Transverse colon (tissue), 4 donors: ENCODE measurements at places on chromosomes 4 and X.

- no peaks in the 10 kb centered on the region for H3K27me3 ChIP-seq
- H3K36me3 ChIP-seq = no peaks in the 10 kb centered on the region
- DNase-seq = no peak
- no peak overlapping the region for H3K27ac ChIP-seq
- H3K4me3 ChIP-seq = no peak overlapping the region
Observed at GRCh38 chrX:70525733-70526132, 81.1 kb downstream of the DLG3 start.

DNA sequence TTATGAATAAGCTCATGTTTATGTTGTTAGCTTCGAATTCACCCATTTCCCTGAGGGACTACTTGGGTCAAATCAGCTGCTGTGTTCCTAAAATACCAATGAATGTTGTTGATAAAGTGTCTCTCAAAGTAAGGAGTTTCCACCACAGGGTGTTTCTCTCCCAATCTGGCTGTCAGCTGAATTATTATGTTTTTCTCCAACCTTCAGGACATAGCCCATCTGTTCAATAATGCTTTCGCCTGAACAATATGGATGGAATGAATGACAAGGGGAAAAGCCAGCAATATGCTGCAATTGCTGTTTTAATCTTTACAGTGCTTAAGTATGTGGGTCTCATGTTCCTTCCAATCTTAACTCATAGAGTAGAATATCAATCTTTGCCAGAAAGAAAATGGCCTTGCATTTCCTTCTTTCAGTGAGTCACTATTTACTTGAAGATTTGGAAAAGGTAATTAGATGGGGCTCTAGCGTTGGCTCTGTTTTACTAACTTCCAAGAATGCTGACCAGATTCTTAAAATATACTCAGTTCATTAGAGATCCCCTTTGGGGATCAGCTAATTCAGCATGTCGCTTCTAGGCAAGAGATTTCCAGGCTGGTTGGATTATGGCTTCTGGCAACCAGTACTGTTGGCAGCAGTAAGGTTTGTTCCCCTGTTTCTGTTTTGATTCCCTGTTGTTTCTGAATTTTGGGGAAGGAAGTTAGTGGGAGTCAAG lies 410.5 kb downstream of the PPP3CA start:
- H3K27me3 ChIP-seq = no peaks in the 10 kb centered on the region
- H3K27ac ChIP-seq = no peak overlapping the region
- no peak overlapping the region for H3K4me3 ChIP-seq
- DNase-seq = no peak

DNA sequence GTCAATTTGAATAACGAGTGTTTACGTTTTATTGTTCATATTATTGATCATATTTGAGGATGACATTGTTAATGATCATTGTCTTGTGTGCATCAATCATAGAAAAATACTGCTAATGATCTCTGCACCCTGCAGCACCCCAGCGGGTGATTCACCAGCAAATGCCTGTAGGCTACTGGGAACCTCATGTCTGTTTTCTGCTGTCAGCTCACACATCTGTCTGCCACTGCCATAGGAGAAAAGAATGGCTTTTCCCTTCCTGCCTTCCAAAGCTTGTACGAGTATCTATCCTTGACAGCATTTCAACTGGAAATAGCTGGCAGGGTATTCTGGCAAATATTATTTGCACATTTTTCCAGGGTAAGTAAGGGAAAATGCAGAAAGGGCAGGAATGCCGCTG lies 272.1 kb upstream of the TRAM1L1 start:
- H3K36me3 ChIP-seq = no peaks in the 10 kb centered on the region
- DNase-seq = no peak
- no peaks in the 10 kb centered on the region for H3K4me1 ChIP-seq
- H3K27me3 ChIP-seq = no peaks in the 10 kb centered on the region
- no peak overlapping the region for H3K27ac ChIP-seq

GRCh38 chr4:93633721-93634120 lies 194.8 kb upstream of the ATOH1 start:
- no peaks in the 10 kb centered on the region for H3K4me1 ChIP-seq
- H3K27me3 ChIP-seq = no peaks in the 10 kb centered on the region
- no peaks in the 10 kb centered on the region for H3K36me3 ChIP-seq
- no peak overlapping the region for H3K27ac ChIP-seq
- no peak overlapping the region for H3K4me3 ChIP-seq
- no peak for DNase-seq

DNA sequence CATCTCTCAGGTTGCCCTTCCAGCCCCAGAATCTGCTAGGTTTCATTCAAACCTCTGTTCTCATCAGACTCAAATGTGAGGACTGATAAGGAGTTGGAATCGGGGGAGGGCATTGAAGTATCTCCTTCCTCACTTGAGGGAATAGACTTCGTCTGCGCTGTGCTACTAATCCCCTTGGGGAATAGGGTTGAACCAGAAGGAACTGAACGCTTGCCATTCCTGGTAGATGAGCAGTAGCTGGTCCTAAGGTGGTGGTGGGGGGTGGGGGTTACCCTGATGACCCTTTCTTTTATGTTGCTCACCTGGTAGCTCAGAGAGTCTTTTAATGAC lies 692 bp upstream of the SLC9A7 start:
- H3K4me3 ChIP-seq = peak overlapping the region; percentile 48
- H3K27ac ChIP-seq = no peak overlapping the region
- DNase-seq = no peak
- H3K27me3 ChIP-seq = no peaks in the 10 kb centered on the region

GRCh38 chr4:4406455-4407298 lies 19.8 kb downstream of the NSG1 start:
- no peak for DNase-seq
- H3K27ac ChIP-seq = no peak overlapping the region
- no peaks in the 10 kb centered on the region for H3K27me3 ChIP-seq
- H3K4me1 ChIP-seq = no peaks in the 10 kb centered on the region

GRCh38 chrX:17642891-17643290 lies 94.4 kb upstream of the SCML1 start:
- no peaks in the 10 kb centered on the region for H3K27me3 ChIP-seq
- no peak overlapping the region for H3K4me3 ChIP-seq
- no peak for DNase-seq
- H3K27ac ChIP-seq = no peak overlapping the region
- H3K4me1 ChIP-seq = no peaks in the 10 kb centered on the region
- no peaks in the 10 kb centered on the region for H3K36me3 ChIP-seq

- H3K27me3 ChIP-seq = no peaks in the 10 kb centered on the region
- no peak for DNase-seq
- no peaks in the 10 kb centered on the region for H3K4me1 ChIP-seq
- H3K4me3 ChIP-seq = no peak overlapping the region
- no peak overlapping the region for H3K27ac ChIP-seq
Observed at GRCh38 chrX:150933945-150934350, 35.5 kb upstream of the CD99L2 start.

DNA sequence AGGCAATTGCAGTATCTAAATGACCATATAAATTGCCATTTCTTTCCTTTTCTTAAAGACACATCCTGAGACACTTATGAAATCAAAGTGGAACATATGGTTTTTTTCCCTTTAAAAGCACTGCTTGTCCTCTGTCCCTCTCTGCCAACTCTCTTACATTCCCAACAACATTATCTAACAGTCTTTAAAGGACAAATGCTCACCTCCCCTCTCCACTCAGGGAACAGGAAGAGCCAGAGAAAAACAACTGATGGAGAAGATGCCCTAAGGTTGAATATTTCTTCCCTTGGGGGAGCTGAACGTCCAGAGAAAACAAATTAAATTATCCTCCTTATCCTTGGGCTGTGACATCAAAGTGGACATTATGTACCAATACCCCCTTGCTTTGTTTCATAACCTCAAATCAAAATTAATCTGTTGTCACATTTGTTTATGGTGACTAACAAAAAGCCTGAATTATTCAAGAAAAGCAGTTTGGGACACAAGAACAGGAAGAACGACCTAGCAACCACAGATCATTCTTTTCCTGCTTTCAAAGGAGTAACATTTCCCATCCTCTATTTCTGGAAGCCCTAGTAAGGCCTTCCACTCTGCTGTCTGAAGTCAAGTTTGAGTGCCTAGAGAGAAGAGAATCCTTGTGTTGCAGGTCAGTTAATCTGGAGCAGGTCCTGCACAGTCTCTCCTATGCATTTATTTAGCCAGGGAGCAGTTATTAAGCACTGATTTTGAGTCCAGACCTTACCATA lies 52.6 kb upstream of the PAGE1 start:
- H3K4me3 ChIP-seq = no peak overlapping the region
- no peaks in the 10 kb centered on the region for H3K27me3 ChIP-seq
- H3K4me1 ChIP-seq = no peaks in the 10 kb centered on the region
- H3K27ac ChIP-seq = no peak overlapping the region
- no peaks in the 10 kb centered on the region for H3K36me3 ChIP-seq

DNA sequence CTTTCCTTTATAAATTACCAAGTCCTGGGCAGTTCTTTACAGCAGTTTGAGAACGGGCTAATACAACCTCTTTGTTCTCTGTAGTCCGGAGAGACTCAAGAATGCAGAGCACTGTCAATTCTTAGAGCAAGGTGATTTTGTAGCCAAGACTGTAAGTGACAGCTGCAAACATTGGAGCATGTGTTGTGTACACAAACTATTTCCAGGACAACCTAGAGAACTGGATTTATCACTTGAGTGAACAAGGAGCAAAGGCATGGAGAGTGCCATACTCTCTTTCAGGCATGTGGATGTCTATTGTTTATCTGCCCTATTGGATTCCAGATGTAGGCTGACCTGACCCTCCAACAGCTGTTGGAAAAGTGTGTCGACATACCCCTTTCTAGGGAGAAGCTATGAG lies 153.9 kb downstream of the SPANXN3 start:
- H3K4me3 ChIP-seq = no peak overlapping the region
- no peak overlapping the region for H3K27ac ChIP-seq
- no peaks in the 10 kb centered on the region for H3K36me3 ChIP-seq
- DNase-seq = no peak
- no peaks in the 10 kb centered on the region for H3K4me1 ChIP-seq

DNA sequence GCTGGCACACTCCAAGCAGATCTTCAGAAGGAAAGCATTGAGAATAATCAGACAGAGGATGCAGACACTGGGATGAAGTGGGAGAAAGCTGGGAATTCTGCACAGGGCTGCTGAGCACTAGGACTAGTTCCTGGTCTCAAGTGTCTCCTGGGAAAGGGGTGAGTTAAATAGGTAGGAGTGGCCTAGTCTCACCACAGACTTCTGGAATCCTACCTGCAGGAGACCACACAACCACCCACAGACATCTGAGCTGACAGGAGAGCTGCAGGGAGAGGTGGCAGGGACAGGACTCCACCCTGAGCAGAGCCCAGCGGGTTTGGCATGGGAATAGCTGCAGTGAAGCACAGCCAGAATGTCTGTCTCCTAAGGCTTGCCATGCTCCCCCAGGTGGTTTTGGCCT lies 95.1 kb upstream of the GALNTL6 start:
- H3K36me3 ChIP-seq = no peaks in the 10 kb centered on the region
- H3K4me1 ChIP-seq = no peaks in the 10 kb centered on the region
- no peak overlapping the region for H3K4me3 ChIP-seq
- no peak for DNase-seq

DNA sequence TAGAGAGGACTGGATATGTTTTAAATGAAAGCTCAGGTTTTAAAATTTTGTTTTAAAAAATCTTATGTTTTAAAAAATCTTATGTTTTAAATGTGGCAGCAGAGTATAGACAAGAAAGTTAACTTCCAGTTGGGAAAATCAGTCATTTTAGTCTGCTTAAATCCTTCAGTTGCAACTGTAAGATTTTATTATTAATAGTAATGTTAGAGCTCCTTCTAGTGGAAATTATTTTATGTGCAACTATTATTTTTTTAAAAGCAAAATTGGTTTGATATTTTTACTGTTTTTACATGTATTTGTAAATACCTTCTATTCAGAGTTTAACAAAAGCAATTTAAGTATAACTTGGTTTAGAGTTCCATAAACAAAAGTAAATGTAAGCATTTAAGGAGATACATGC lies 8.5 kb upstream of the NUDT6 start:
- no peak overlapping the region for H3K4me3 ChIP-seq
- H3K27ac ChIP-seq = no peak overlapping the region
- no peaks in the 10 kb centered on the region for H3K4me1 ChIP-seq
- no peaks in the 10 kb centered on the region for H3K27me3 ChIP-seq
- no peak for DNase-seq

DNA sequence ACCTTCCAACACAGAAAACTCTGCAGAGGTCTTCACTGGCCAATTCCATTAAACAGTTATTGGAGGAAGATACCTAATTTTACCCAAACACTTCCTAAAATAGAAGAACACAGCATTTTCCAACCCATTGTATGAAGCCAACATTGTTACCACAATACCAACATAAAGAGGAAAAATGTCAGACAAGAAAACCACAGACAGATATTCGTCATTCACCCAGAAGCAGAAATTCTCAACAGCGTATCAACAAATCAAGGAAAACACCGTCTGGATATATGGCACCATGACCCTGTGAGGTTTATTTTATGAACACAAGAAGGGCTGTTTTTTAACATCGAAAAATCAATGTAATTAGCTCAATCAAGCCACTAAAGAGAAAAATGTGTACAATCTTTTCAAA lies 255.6 kb downstream of the ASMT start:
- H3K27me3 ChIP-seq = no peaks in the 10 kb centered on the region
- H3K27ac ChIP-seq = no peak overlapping the region
- H3K36me3 ChIP-seq = no peaks in the 10 kb centered on the region
- no peak for DNase-seq
- no peaks in the 10 kb centered on the region for H3K4me1 ChIP-seq

DNA sequence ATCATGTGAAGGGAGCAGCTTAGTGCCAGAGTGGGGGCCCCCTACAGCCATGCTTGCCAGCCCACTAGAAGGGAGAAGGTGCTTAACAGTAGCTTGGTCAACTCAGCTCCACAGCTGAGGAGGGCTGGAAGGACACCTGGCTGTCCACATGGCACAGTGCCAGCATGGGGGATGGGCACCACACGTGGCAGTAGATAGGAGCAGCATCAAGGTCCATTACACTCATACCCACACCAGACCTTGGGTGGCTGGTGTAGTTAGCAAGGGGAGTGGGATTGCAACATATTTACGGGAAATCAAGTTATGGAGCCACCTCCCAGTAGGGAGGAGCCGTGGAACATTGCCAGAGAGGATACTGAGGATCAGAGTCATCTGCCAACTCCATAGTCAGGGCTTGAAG lies 37.9 kb upstream of the SLC4A4 start:
- no peaks in the 10 kb centered on the region for H3K36me3 ChIP-seq
- H3K4me1 ChIP-seq = peaks cover 27% of the 10 kb centered on the region
- no peaks in the 10 kb centered on the region for H3K27me3 ChIP-seq

- no peaks in the 10 kb centered on the region for H3K27me3 ChIP-seq
- H3K4me1 ChIP-seq = peaks cover 33% of the 10 kb centered on the region
- H3K27ac ChIP-seq = no peak overlapping the region
- DNase-seq = no peak
Observed at GRCh38 chr4:153573221-153573620, 107.1 kb downstream of the TMEM131L start.

DNA sequence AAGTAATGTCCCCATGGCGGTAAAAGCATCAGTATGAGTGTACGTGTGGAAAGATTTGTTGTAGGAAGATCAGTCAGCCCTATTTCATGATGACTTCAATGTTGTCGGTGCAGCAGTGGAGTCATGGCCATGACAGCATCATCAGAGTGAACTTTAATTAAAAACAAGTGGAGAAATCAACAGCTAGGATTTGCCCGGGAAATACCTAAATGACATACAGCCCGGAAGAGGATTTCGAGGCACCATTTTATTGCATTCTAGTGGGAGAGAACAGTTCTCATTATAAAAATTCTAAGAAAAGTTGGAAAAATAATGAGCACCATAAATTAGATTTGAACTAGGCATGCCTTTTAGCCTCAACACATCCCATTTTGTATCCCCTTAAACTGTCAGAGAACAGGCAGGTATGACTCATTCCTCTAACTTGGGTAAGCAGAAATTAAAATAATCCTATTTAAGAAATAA lies 170.1 kb downstream of the SHROOM3 start:
- H3K36me3 ChIP-seq = no peaks in the 10 kb centered on the region
- no peak for DNase-seq
- peaks cover 27% of the 10 kb centered on the region for H3K4me1 ChIP-seq
- no peaks in the 10 kb centered on the region for H3K27me3 ChIP-seq
- H3K4me3 ChIP-seq = no peak overlapping the region
